Kasumi-1 (cell line): ENCODE measurements at places on chromosomes 7 and 10.
A peak's percentile ranks its signal among the peaks of the same experiment; 100 is the strongest.

GRCh38 chr10:43278216-43278615 lies 11.4 kb upstream of the RASGEF1A start:
- no peak for DNase-seq

DNA sequence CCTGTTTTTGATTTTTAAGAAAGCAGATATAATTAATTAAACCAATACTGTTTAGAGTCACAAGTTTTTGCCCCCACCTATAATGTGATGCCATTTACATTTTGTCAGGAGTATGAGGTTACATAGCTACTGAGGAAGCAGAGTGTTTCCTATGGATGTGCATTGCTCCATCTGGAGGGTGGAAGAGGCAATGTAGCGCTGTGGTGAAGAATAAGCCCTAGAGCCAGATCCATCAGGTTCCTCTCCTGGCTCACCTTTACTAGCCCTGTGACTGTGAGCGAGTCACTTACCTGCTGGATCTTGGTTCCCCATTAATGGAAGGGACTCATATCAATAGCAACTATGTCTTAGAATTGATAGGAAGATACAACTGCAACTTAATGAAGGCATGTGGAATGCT lies 216.0 kb downstream of the GPAM start:
- DNase-seq, result no peak

- DNase-seq, result peak; percentile 32
Observed at GRCh38 chr7:132049462-132050304, 493.3 kb upstream of the PODXL start.

GRCh38 chr7:57328963-57329362 lies 121.0 kb upstream of the ZNF716 start:
- DNase-seq, result no peak

DNA sequence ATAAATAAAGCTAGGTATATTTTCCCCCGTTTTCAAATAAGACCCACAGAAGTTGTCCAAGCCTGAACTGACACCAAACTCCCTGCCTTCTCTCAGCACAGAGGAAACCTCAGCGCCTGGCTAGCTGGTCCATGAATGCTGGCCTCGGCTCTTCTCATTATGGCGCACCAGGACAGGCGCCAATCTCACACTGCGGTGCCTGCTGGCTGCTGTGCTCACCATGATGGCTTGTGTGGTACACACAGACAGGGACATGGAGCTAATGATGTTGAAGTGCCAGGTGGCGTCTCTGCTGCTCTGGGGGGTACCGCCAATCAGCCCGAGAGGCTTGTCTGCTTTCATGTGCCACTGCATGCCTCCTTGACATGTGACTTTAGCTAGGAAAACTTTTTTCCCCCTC lies 43.2 kb upstream of the USP6NL start:
- DNase-seq, result no peak

DNA sequence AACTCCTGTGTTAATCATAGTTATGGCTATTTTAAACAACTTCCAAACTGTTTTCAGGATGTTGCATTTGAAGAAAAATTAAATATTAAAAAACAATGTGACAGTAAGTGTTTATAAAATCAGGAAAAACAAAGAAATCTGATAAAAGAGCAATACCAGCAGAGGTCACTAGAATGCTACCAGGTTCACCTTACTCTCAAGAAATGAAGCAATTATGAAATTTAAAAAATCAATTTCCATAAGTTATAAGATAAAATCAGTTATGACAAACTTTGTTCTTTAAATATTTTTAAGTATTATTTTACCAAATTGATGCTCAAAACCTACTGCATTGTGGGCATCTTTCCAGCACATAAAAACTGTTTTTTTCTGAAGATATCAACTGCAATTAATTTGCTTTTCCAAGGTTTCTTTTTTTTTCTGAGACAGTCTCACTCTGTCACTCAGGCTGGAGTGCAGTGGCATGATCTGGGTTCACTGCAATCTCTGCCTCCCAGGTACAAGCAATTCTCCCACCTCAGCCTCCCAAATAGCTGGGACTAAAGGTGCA lies 50.7 kb upstream of the RHEB start:
- DNase-seq, result peak; percentile 18

DNA sequence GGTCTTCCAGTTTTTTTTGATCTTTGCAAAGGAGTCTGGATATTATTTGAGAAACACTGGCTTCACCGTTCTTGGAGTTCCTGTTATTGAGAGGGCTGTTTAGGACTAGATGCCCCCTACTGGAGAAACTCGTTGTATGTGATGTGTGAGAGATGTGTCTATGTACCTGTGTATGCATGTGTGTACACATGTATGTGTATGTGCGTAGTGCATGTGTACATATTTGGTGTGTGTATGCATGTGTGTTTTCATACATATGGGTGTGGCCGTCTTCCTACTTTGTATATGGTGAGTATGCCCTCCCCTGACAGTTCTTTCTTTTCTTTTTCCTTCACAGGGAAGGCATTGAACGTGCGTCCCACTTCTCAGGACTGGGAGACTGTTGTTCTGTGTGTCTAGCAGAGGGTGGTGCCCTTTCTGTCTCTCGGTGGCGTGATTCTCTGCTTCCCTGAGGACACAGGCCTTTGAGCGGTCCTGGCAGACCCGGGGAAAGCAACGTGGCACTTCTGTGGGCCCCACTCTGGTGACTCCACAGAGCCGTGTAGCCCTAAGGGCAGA lies 3.0 kb upstream of the CALHM3 start:
- DNase-seq, result peak; percentile 99

DNA sequence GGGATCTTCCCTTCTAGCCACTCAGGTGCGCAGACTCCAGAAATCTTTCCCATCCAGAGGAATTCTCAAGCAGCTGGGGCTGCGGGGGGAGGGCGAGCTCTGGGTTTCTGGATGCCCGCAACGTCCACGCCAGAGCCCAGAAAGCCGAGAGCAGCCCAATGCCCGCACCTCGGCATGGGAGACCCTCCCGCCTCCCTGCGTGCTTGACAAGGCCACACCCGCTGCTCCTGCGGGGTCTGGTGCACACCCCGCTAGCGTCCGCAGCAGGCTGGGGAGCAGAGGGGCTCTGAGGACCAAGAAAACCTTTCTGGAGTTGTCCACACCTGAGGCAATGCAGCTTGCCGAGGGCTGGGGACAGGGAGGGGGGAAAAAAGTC lies 66.2 kb downstream of the SLC29A4 start:
- no peak for DNase-seq

- no peak for DNase-seq
Observed at GRCh38 chr10:44965651-44966097, 6.1 kb downstream of the RASSF4 start.

DNA sequence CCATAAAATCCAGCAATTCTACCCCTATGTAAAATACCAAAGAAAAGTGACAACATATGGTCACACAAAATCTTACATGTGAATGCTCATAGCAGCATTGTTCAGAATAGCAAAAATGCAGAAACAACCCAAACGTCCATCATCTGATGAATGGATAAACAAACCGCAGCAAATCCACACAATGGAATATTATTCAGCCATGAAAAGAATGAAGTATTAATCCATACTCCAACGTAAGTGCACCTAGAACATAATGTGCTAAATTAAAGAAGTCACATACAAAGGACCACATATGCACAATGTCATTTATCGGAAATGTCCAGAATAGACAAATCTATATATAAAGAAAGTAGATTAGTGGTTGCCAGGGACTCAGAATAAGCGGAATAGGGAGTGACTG lies 57.4 kb downstream of the SMURF1 start:
- DNase-seq, result no peak

- no peak for DNase-seq
Observed at GRCh38 chr7:96361116-96361857, 39.4 kb upstream of the SLC25A13 start.

- DNase-seq, result no peak
Observed at GRCh38 chr10:48187713-48188485, 86.6 kb downstream of the FRMPD2 start.

- no peak for DNase-seq
Observed at GRCh38 chr7:77313085-77313484, 103.1 kb downstream of the GSAP start.

DNA sequence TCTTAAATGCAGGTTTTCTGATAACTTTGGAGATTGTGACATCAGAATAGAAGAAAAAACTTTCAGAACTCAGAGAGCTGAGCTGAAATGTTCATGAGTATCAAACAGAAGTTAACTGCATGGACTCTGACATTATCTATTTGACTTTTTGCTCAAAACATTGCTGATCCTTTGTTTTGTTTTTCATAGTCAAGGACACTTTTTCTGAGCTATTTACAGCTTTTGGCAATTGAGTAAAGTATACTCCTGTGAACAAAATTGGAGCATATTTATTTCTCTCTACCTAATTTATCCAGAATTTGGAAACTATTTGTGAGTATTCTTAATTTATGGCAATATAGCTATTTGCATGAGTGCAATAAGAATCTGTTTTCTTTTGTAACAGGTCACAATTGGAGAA lies 11.1 kb downstream of the KCP start:
- DNase-seq, result no peak

DNA sequence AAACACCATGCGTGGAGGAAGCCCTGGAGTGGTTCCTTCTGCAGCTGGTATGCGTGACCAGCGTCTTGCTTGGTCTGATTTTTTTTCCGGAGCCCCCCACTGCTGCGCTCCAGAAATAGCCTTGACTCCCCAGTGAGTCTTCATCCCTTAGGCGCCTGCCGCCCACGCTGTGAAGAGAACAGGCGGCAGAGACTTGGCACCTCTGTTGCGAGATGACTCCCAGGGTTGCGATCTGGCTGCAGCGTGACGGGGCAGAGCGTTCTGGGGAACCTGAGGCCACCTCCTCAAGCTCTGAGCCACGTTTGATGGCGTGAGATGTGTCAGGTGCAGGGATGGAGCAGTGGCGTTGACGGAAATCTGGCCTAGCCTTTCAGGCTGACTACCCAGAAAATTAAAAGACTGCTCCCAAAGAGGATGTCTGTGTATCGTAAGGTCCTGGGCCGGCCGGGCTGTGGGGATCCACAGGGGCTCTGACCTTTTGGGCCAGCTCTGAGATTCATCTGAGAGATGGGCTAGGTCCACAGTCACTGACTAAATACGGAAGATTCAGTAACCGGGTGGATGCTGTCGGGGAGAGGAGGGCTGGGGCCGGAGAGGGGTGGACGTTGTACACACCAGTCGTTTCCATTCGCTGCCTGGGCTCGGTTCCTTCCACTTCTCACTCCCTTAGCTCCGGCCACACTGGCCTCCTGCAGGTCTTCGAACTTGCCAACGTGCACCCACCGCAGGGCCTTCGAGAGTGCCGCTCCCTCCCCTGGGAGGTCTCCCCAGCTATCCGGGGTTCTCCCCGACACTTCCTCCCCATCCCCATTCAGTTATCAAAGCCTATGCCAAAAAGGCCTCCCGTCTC lies 33.8 kb downstream of the PFKFB3 start:
- no peak for DNase-seq

GRCh38 chr7:106768324-106768751 lies 96.7 kb upstream of the PIK3CG start:
- no peak for DNase-seq

DNA sequence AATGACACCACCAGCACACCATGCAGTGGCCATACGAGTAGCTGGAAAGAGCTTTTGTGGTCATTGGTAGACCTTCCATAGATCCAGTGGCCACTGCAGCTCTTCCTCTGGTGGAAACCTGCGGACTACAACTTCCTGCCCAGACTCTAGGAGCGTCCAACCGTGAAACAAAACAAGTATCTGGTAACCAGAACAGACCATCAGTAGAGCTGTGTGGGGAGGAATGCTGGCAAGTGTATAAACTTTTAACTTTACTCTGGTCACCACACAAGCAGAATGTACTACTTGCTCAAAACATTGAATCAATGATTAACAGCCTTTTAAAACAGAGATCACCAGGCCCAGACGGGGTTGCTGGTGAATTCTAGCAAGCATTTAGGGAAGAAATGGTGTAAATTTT lies 154.7 kb upstream of the DGKB start:
- no peak for DNase-seq

- no peak for DNase-seq
Observed at GRCh38 chr10:93456480-93456879, 25.7 kb downstream of the MYOF start.

- no peak for DNase-seq
Observed at GRCh38 chr7:140732416-140732815, 35.9 kb downstream of the NDUFB2 start.

DNA sequence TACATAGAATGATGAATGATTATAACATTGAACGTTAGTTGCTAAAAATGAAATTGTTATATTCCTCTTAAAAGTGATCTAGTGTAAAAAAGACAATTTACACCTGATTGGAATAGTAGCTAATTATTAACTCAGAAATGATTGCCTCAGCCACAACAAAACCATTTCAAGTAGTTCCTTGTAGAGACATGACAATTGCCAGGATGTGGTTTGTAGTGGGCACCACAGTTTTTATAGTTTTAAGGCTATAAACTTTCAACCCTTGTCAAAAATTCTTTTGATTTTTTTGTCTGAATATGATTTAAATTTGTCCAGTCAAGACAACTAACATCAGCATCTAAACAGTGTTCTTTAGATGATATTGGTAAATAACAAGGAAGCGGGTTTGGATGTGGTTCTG lies 145.2 kb downstream of the SUGCT start:
- DNase-seq, result no peak

DNA sequence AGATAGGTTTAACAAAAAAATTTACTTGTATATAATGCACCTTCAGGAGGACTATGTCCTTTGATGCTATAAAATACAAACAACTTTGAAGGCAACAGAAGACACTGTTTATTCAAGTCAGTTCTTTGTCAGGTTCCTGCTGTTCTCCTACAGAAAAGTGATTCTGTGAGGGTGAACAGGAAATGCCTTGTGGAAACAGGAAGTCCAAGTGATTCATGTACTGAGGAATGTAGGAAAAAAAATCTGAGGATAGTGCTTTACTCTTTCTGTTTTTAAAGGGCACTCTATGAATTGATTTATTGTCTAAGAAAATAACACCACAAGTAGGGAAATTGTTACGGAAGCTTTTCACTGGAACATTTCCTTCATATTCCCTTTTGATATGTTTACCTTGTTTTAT lies 171.9 kb downstream of the HDAC9 start:
- no peak for DNase-seq

- DNase-seq, result no peak
Observed at GRCh38 chr10:20769481-20769880, 127.6 kb downstream of the NEBL start.

DNA sequence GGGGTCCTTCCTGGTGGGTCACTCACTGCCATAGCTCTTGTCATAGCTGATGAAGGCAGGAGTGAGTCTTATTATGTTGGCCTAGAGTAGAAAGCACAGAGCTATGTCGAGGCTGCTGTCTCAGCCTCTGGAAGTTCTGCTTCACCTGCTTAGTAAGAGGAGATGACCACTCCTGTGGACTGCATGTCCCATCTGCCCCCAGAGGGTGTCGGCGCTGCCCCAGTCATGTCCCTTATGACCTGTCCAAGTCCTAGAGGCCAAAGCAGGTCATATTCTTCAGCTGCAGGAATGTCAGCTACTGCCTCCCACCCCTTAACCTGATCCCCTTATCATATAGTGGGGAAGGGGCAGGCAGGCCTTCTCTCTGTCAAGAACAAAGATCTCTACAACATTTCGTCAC lies 72.4 kb upstream of the AGK start:
- no peak for DNase-seq
